ENCODE measurements at places on chromosomes 4 and X. TPM values are rescaled to one million over a fixed set of nuclear protein-coding genes. Genes with fewer than 3 reads are reported as not detected.

The VCX3B gene
- total RNA-seq: not detected

The EFNB1 gene
- total RNA-seq: 39.3 TPM

The GLRA2 gene
- total RNA-seq: not detected

The SLIT2 gene
- total RNA-seq: 5.5 TPM

The STPG2 gene
- not detected for total RNA-seq

The PHKA2 gene
- 9.8 TPM for total RNA-seq

The PLP1 gene
- under 0.01 TPM for total RNA-seq

The NOA1 gene
- 19.2 TPM for total RNA-seq
